Cardiac fibroblast (primary cell): ENCODE measurements at places on chromosomes 4 and X.

DNA sequence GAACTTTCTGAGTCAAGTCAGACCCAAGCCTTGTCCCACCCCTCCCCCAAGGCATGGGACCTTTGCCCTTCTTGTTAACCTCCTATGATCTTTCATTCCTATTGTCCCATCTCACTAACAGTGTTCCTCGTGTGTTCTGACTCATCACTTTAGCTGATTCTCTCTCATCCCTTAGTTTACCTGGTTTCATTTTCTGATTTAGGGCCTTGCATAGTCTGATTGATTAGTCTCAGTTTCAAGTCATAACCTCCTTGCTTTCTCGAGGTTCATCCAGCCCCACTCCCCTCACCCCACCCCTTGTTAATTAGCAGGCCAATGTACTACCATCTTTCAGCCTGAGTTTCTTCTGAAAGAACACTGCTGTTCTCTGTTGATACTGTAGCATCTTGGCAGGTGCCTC is 517.4 kb downstream of the RPA4 start:
- DNase-seq, result no peak

DNA sequence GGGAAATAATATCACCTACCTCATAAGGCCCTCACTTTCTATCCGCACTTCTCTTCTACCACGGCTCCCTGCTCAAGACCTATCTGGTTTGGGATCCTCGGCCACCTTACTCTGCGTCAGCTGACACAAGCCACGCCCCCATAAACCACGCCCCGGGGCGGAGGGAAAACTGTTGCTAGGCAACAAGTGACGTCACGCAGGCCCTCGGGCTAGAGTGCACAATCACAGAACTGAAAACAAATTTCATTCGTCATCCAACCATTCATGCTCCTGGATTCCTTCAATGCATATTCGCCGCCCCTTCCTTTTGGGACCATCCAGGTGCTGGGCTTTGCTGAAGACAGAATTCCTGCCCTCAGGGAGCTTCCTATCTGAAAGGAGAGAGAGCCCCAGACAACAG is 66.3 kb downstream of the SMC1A start:
- peak; percentile 5 for DNase-seq

GRCh38 chrX:49242545-49243066 is 7.3 kb downstream of the CCDC22 start:
- no peak for DNase-seq

GRCh38 chr4:78625073-78625472 is 73.5 kb downstream of the ANXA3 start:
- DNase-seq, result no peak

GRCh38 chr4:2977211-2978088 is 14.1 kb downstream of the GRK4 start:
- DNase-seq, result peak; percentile 41

DNA sequence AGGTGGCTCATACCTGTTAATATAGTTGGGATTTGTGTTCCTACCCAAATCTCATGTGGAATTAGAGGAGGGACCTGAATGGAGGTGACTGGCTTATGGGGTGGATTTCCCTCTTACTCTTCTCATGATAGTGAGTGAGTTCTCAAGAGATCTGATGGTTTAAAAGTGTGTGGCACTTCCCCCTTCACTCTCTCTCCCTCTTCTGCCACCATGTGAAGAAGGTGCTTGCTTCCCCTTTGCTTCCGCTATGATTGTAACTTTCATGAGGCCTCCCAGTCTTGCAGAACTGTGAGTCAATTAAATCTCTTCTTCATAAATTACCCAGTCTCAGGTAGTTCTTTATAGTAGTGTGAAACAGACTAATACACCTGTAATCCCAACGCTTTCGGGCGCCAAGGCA is 28.3 kb upstream of the WDR19 start:
- DNase-seq, result no peak

- no peak for DNase-seq
These were observed 32.0 kb downstream of the ELF2 start for GRCh38 chr4:139144911-139145551.

GRCh38 chr4:88522702-88523324 is 763 bp downstream of the PYURF start:
- peak; percentile 50 for DNase-seq

GRCh38 chr4:105520819-105521790 is 31.3 kb upstream of the ARHGEF38 start:
- peak; percentile 62 for DNase-seq

DNA sequence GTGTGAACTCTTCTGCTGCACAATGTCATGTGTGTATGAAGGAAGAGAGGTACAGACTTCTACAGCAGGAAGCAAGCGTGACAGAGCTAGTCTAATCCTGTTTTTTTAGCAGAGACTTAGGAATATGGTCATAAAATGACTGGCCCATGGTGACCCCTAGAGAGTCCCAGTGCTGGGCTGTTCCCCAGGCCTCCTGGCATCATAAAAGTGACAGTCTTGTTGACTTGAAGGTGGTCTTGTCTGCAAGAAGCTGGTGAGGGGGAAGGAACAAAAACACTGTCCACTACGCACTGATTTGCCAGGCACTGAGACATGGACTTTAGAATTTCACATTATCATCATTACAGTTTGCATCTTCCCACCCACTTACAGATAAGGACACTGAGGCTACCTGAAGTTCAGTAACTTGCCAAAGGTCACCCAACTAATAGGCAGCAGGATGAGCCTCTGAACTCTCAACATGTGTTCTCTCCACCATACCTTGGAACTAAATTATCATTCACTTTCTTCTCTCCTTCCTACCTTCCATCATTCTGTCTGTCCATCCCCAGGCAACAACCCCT is 63.0 kb downstream of the HADH start:
- no peak for DNase-seq

GRCh38 chrX:148573119-148573518 is 72.7 kb downstream of the AFF2 start:
- DNase-seq, result no peak

DNA sequence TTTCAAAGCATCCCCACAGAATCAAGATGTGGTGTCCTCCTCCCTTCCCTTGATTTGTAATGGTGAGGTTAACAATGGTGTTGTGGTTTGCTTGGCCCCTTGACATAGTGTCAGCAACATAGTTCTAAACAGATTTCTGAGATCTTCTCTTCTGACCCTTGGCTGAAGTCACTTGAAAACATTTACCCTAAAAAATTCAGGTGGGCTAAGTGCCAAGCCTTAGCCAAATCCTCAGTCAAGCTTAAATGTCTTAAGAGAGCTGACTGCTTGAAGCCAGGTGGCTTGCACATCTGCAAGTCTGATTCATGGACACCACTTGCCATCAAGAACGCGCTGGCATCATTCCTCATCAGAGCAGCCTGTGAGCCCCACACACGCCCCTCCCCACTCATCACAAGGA is 173.2 kb downstream of the MGST2 start:
- no peak for DNase-seq

DNA sequence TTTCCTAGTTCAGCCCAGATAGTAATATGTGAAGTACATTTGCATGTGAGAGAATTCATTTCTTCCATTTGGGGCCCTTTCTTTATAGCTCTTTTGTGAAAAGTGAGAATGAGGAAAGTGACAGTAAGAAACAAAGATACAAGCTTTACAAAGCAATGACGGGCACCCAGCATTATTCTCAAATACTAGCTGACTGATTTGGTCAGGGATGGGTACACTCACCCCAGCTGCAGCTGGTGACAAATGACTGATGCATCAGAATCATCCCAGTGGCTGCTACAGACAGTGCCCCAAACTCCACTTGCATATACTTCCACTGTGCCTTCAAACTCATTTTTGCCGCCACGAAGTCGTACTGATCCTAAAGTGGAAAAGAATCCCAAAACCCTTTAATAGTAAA is 14.8 kb downstream of the PRSS12 start:
- peak; percentile 56 for DNase-seq

- no peak for DNase-seq
These were observed 67.4 kb upstream of the UGT2B10 start for GRCh38 chr4:68748181-68748991.

- DNase-seq, result no peak
These were observed 24.5 kb downstream of the HTRA3 start for GRCh38 chr4:8294036-8294435.

DNA sequence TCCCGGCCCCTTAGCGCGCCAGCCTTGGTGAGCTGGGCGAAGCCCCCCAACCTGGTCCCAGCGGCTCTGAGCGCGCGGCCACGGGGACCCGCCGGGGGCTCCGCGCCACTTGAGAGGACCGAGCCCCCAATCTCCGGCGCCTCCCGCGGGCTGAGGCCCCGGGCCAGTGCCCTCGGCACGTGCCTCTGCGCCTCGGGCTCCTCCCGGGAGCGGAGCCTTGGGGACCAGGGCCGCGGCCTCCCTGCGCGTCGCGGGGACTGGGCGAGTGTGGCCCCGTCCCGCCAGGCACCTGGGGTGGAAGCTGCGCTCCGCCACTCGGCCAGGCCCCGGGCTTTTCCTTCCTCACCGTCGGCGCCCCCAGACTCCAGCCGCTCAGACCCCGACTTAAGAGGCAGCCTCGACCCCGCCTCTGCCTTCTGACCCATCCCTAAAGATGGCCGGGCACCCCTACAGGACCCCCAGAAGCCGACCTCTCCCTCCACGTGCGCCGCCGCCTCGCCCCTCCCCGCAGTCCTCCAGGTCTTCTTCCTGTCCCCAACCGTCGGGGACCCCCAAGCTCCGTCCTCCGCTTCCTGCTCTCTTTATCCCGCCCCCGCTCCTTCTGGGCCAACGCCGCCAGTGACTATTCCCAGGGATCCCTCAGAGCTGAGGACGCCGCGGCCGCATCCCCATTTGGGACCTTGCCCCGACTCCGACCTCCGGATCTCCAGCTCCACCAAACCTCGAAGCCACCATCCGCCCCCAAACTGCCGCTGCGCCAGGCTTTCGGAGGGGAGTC is 752 bp downstream of the ERAS start:
- no peak for DNase-seq

GRCh38 chr4:16642897-16643296 is 255.5 kb downstream of the LDB2 start:
- DNase-seq, result peak; percentile 23

DNA sequence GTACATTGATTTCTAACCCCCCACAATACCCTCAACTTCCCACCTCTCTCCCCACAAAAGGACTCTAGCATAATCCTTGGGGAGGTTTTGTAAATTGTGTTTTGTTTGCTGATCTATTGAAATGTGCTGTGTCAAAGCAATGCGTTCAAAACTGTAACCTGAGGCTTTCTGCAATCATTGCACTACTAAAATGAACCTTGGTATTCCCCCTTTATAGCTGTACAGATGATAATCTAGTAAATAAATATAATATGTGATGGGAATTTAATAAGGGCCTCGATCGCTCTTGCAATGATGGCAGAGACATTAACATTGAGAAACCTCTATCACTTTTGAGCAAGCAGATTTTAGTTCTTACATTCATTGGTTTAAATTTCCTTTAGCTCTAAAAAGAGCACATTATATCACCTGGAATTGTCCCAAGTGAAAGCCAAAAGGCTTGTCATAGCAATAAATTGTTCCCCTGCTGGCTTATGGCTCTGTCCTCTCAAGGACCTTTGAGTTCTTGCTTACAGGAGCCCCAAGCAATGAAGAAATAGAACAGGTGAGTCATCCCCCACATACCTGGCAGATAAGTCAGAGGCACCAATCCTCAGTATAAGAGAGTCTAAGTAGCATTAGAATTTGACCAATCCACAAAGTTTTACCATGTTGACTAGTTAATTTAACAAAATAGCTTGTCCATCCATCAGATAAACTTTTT is 18.4 kb upstream of the ACE2 start:
- DNase-seq, result no peak

DNA sequence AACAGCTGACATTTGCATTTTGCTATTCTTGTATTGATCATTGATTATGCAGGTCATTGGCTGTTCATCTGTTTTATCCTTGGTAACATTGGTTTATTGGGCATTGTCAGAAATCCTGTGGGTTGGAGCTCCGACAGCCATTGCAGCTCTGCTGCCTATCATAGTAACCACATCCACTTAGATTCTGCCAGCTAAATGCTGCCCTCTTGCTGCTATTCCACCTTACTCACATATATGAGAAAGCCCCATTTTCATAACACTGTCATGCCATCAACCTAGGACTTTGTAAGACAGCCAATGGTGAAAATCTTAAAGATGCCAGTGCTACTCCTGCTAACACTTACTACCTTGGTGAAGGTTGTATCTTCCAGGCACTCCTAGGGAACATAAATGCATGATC is 187.3 kb upstream of the CXCL13 start:
- no peak for DNase-seq

GRCh38 chrX:45006002-45006800 is 133.2 kb downstream of the KDM6A start:
- no peak for DNase-seq

GRCh38 chr4:173666-174314 is 49.5 kb downstream of the ZNF718 start:
- no peak for DNase-seq

DNA sequence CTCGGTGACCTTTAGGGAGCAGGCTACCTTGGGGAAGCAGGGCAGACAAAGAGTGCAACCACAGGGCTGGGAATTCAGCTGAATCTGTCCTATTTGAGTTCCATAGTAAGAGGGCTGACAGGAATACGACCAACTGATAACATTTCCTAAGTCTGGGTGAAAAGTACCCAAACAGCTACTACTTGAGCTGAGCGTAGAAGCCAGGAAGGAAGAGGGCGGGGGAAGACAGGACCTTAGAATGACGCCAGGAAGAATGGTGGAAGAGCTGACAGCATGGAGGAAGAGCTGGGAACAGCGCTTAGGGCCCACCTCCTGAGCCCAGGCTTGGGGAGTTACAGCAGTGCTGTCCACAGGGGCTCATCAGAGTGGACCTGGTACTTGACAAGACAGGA is 14.4 kb downstream of the MECP2 start:
- no peak for DNase-seq

DNA sequence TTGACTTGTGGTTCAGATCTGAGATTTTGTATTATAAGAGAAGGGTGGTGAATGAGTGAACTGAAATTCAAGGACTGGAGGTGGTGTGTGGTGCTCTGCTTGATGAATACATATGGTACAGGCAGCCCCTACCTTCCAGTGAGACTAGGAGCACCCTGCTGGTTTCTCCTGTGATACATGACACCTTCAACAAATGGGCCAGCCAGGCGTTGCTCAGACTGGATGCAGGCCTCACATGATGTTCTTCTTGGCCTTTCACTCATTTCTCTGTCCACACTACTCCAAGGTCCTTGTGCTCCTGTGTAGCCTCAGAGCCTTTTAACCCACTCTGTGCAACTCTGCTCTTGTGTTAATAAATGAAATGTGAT is 67.2 kb downstream of the FNIP2 start:
- no peak for DNase-seq

DNA sequence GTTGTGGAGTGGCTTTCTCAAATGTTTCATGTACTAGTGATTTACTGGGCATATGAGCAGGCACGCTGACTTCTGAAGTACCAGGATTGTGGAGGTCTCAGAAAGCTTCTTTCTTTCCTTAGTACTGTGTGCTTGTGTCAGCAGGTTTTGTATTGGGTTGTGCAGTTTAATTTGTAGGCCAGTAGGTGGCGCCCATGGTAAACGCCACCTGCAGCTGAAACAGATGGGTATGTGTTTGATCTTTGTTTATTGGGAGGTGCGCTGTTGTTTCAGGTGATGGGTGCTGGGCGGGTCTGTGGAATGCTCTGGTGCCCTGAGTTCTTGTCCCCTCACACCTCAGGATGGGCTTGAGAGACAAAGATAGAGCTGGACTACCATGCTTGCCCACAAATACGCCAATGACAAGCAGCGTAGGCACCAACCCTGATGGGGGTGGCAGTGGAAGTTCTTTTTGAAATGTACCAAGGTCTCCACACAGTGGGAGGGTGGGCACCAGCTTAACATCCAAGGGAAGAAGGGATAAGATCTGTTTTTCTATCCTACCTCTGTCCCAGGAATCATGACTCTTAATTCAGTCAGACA is 141.5 kb downstream of the RPS6KA6 start:
- peak; percentile 41 for DNase-seq

GRCh38 chr4:144056800-144057199 is 37.6 kb upstream of the GYPB start:
- no peak for DNase-seq
